ENCODE measurements at places on chromosomes 5 and 9.

DNA sequence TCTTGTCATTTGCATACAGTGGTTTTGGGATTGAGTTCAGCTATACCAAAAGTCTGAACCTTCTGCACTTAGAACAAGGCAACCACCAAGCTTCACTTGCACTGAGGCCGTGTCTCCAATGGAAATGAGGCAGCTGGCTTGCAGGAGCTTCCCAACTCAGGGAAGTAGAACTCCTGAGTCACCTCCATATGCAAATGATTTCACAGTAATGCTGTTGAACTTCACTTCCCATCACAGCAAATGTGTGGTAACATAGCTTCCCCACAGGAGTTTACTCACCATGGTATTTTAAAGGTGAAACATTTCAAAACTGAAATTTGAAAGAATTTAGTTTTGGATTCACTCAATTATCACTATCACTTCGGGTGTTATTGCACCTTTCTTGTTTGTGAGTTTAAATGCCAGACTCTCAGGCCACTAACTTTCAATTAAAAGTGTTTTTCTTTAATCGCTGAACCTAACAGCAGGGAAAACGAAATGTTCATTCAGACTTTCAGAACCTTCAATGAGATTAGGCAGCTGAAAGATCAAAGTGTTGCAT lies 9.0 kb downstream of the CD274 start:
- no peak for DNase-seq

DNA sequence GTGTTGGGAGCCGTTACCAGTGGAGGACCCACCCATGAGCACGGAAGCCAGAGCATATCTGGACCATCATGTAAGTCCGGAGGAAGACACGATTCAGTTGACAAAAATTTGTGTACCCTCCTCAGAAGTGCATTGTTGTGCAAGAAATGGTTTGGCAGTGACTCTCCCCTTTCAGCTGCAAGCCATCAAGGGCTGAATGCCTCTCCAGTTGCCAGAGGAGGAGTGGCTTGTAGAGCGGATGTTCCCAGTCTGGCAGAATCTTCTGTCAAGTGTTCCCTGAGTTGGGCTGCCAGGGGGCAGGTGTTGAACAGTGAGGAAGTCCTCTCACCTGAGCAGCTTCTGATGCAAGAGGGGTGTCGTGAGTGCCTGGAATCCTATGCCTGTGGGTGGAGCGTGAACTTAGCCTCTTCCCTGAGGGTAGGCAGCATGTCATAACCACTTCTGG lies 27.6 kb upstream of the CDKN2AIPNL start:
- DNase-seq: peak; percentile 98

GRCh38 chr5:113804264-113804663 lies 290.8 kb downstream of the YTHDC2 start:
- DNase-seq: no peak

GRCh38 chr9:128362774-128363173 lies 8.4 kb upstream of the URM1 start:
- DNase-seq: no peak

DNA sequence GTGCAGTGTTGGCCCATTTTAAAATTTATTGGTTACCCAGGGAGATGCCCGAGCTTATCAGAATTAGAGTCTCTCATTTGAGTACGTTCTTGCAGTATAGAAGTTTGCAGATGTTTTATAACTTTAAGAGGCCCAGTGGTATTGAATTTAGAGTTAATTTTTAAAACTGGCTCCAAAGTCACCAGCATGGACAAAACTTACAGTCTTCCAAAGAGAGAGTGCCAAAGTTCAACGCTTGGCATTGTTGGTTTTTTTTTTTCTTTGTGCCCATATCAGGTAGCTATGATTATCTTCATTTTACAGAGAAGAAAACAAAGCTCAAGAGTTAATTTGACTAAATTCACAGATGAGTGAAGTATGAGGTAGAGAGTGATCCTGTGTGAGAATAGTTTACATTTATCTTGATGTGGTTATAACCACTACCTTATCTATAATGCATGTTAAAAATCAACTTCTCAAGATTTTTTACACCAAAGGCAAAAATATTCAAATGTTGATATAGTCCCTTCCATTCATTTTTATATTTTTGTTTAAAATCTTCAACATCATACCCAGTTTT lies 273.7 kb upstream of the DMRT1 start:
- no peak for DNase-seq

DNA sequence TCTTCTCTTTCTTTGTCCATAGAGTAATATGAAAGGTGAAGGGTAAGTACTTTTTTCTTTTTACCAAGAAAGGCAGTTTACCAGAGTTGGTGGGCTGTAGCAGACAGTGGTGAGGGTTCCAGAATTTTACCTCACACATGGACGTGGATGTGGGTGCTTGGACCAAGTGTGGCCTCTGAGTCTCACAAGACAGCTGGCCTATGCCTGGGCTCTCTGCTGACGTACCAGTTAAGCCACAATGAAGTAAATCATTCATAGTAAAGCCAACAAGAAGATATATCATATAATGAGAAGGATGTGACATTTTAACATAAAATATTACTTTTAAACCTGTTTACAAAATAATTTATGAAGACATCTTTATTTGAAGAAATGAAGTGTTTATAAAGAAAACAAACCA lies 106.0 kb downstream of the PRKACG start:
- DNase-seq: no peak

DNA sequence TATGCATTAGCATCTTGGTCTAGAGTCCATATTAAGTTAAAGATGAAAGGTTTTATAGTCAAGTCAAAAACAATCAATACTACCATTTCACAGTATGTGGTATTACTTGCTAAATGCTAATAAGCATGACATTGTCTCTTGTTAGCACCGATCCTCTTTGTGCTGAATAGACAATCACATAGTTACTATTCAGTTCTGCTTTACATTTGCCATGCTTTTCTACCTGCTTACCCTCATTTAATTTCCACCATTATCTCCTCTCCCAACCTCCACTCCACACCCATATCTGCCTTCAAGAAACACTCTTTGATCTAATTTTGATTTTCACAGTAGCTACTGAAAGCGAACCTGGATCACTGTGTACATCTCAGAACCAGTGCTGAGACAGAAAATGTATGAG lies 16.8 kb downstream of the MEGF9 start:
- DNase-seq: no peak

GRCh38 chr5:145803112-145804004 lies 31.8 kb downstream of the PRELID2 start:
- no peak for DNase-seq

- DNase-seq: peak; percentile 40
Measured at GRCh38 chr9:92947268-92948037, at the start of gene FGD3. Gene FGD3, plus strand, starts transcription at chr9:92947523. Its CDS starts 28,734 bp downstream, at chr9:92976257.

DNA sequence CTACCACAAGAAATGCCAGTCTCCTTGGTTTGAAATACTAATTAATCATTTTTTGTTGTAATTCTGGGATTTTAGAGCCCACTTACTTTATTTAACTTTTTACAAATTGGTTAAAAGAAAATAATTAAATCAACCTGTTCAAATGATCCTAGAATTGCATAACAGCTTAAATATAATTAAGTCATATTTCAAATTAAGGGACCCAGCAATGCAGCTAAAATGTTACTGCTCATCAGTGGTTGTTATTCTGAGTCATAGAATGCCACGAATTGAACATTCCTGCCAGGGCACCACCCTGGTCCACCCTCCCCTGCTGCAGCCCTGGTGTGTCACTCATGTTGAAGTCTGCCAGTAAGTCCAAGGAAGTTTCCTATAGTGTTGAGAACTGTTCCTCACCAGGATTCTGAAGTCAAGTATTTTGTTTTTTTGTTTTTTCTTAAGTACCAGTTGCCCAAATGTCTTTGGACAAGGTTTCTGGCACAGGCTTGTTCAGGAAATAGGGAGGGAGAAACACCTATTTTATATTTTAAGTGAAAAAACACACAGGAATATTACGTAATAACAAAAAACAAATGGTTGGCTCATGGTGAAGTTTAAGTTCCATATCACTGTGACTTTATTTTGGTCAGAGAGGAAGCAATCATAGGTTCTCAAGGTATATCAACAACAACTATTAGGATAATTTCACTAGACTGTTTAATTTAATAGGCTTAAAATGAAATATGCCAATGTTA lies 4.3 kb upstream of the ITGA1 start:
- peak; percentile 71 for DNase-seq

- DNase-seq: no peak
Measured at GRCh38 chr5:66277981-66278380, 133.9 kb downstream of the SREK1 start.

- DNase-seq: no peak
Measured at GRCh38 chr5:53501054-53501453, 20.6 kb downstream of the FST start.

DNA sequence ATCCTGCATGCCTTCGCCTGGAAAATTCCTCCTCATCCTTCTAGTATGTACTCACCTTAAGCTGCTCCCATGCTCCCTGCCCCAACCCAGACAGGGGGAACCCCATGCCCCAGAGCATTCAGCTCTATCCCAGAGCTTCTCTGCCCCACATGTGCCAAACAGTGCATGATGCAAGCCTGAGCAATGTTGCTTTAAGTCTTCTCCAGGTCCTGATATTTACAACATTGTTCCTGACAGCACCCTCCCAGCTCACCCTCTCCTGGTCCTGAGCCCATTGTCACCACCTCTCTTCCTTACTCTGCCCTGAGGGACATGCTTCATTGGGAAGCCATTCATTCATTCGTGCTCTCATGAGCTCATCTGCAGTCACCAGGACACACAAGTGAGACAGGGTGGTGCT lies 23.4 kb upstream of the BARX1 start:
- no peak for DNase-seq

- DNase-seq: no peak
Measured at GRCh38 chr5:92969781-92970237, 611.2 kb downstream of the NR2F1-AS1 start.

- DNase-seq: no peak
Measured at GRCh38 chr5:116044073-116044472, 11.8 kb downstream of the ARL14EPL start.

- DNase-seq: peak; percentile 20
Measured at GRCh38 chr5:87195616-87196015, 72.1 kb upstream of the RASA1 start.

DNA sequence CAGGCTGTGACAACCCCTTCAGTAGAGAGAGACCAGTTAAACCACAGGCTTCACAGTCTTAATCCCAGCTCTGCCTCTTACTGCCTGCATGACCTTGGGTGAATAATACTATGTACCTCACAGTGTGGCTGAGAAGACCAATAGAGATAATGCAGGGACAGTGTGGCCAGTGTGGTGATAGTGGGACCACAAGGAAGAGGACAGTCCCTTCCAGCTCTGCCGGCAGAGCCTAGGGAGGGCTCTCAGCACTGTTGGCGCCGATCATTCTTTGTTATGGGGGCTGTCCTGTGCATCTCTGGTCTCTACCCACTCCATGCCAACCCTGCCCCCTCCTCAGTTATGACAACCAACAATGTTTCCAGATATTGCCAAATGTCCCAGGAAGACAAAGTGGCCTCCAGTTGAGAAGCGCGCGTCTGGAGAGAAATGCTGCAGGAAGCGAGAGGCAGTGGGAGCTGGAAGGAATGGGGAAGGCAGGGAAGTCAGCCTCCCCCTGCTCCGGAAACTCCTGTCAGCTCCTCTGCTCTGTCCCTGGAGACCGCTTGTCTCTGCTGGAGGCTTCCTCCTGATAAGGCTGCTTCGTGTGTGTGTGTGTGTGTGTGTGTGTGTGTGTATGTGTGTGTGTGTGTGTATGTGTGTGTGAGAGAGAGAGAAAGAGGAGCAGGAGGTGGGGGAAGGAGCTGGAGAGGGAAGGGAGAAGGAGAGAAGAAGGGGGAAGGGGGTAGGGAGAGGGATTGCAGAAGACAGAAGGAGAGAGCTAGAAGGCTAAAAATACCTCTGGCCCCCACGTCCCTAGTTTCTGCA lies 31.8 kb upstream of the FABP6 start:
- no peak for DNase-seq

GRCh38 chr5:135208903-135209721 lies 175.1 kb upstream of the PITX1 start:
- DNase-seq: peak; percentile 98

DNA sequence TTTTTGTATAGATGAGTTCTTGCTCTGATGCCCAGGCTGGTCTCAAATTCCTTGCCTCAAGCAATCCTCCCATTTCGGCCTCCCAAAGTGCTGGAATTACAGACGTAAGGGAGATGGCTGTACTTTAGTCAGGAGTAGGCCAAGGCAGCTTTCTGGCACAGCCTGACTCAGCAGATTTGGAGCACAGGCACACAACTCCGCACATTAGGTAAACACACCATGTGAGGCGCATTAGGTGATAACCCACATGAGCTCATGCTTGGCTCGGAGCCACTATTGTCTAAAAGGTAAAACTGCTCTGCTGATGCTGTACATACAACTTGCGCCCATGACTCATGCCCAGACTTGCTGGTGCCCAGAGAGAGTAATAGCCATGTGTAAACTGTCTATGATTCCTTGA lies 1157.9 kb downstream of the TAF11L14 start:
- DNase-seq: no peak

DNA sequence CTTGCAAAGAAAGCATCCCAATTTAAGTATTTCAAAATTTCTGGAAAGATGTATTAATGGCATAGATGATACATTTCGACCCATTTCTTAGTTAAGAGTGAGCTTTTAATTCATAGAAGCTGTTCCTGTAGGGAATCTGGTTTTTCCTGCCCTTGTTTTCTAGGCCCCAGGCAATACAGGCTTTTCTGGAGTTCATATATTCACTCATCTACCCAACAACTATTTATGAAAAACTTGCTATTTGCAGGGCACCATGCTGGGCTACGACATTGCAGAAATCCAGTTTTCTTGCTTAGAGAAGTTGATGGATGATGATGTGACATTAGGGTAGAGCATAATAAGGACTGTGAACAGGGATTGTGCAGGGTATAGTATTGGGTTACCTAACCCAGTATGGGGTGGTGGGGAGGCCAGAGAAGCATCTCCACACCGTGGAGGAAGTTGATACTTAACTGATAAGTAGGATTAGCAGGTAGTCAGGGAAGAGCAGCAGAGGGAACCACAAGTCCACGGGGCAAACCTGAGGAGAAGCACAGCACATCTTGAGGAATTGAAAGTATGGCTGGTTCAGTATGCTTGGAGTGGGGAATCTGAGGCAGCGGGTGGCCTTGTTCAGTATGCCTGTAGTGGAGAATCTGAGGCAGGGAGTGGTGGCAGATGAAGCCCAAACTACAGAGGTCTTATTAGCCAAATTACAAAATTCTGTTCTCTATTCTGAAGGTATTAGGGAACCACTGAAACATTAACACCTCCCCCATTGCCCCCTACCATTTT lies 247.5 kb downstream of the ARRDC3 start:
- no peak for DNase-seq

Measured in foreskin fibroblast (primary cell).